ENCODE measurements at places on chromosomes 13 and 19. TPM values are rescaled to one million over a fixed set of nuclear protein-coding genes. Genes with fewer than 3 reads are reported as not detected.

LSR gene
- total RNA-seq, result not detected

GRCh38 chr13:114115191-114115671 is 17.2 kb downstream of the RASA3 start:
- no peaks in the 10 kb centered on the region for H3K36me3 ChIP-seq
- peak; percentile 90 for DNase-seq

- no peaks in the 10 kb centered on the region for H3K4me1 ChIP-seq
- H3K4me3 ChIP-seq, result no peak overlapping the region
- H3K27ac ChIP-seq, result no peak overlapping the region
- no peaks in the 10 kb centered on the region for H3K27me3 ChIP-seq
These were observed 7.4 kb downstream of the FCGBP start for GRCh38 chr19:39927076-39927475.

- 0 out of 2 replicates have a peak overlapping the region, but pooled peaks have one; percentile 1 for H3K4me3 ChIP-seq
- peaks cover 11% of the 10 kb centered on the region for H3K4me1 ChIP-seq
- H3K27me3 ChIP-seq, result no peaks in the 10 kb centered on the region
- no peak overlapping the region for H3K27ac ChIP-seq
These were observed 64.9 kb upstream of the HTR2A start for GRCh38 chr13:46961719-46962118.

MBNL2 gene
- 79.5 TPM for total RNA-seq

DPF1 gene
- total RNA-seq, result 5.2 TPM

OR7C1 gene
- total RNA-seq, result not detected

WDR62 gene
- total RNA-seq, result 2.8 TPM

DNA sequence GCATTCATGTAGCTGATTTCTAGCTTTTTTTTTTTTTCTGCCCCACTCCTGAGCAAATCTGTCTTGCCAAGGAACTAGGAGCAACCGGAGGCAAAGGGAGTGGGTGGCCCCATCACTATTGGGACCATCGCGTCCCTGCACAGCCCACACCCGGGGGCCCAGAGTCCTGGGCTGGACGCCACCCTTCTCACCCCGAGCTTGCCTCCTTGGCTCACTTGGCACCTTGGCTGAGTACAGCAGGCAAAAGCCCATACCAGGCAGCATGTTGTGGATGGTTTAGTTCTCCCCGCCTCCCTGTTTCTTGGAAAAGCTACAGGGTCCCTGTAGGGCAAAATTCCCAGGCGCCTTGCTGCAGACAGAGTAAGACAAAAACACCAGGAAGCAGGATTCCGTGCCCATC is 13.7 kb downstream of the SMIM24 start:
- no peak overlapping the region for H3K27ac ChIP-seq
- H3K27me3 ChIP-seq, result no peaks in the 10 kb centered on the region
- DNase-seq, result no peak
- H3K4me3 ChIP-seq, result no peak overlapping the region
- H3K36me3 ChIP-seq, result no peaks in the 10 kb centered on the region

ABHD8 gene
- total RNA-seq, result 19.1 TPM

DNA sequence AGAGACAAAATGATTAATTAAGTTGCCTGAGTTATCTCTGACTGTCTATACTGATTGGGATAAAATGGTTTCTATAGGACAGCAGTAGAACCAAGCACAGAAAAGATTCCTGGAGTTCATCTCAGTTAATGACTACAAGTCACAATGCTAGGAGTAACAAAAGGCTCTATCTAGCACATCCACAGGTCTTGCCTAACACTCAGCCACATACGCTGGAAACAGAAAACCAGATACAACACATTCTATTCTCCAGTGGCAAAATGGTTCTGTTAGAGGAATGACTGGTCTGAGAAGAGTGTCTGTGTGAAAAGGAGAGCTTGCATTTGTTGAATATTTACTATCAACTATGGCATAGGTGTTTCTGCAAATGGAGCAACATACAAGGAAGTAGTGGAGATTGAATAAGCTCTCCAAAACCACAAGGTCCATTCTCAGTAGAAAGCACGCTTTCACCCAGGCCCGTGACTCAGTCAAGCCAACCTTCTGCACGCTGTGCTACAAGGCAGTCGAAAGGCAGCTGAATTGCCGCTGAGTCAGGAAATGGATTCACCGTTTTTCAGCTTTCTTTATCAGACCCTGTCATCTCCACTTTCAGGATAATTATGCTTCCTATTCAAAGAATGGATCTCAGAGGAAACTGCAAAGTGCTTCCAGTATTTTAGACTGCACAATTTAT is 761.5 kb downstream of the EFNB2 start:
- DNase-seq, result no peak
- H3K4me3 ChIP-seq, result no peak overlapping the region
- H3K4me1 ChIP-seq, result no peaks in the 10 kb centered on the region
- H3K27ac ChIP-seq, result no peak overlapping the region

- H3K4me3 ChIP-seq, result no peak overlapping the region
- no peak overlapping the region for H3K27ac ChIP-seq
- peak; percentile 73 for DNase-seq
- no peaks in the 10 kb centered on the region for H3K27me3 ChIP-seq
- peaks cover 61% of the 10 kb centered on the region for H3K36me3 ChIP-seq
These were observed 20.5 kb downstream of the DZIP1 start for GRCh38 chr13:95624020-95624419.

DNA sequence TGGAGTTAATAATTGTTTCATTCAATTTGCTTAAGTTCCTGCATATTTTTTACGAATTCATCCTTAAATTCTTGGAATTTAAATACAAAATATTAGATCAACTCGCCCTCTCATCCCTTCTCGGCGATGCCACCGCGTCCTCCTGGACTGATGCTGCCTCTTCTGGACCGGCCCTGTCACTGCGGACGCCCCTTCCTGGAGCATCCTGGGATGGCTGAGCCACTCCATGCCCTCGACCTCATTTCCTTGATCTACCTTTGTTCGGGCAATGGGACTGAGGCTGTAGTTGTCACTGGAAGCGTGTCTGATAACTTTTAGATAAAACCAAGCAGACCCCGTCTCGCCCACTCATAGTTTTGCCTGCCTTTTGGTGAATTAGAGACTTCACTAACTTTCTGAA is 283.7 kb downstream of the TEX29 start:
- no peak overlapping the region for H3K4me3 ChIP-seq
- no peak for DNase-seq
- no peak overlapping the region for H3K27ac ChIP-seq
- no peaks in the 10 kb centered on the region for H3K36me3 ChIP-seq
- H3K27me3 ChIP-seq, result no peaks in the 10 kb centered on the region

DNA sequence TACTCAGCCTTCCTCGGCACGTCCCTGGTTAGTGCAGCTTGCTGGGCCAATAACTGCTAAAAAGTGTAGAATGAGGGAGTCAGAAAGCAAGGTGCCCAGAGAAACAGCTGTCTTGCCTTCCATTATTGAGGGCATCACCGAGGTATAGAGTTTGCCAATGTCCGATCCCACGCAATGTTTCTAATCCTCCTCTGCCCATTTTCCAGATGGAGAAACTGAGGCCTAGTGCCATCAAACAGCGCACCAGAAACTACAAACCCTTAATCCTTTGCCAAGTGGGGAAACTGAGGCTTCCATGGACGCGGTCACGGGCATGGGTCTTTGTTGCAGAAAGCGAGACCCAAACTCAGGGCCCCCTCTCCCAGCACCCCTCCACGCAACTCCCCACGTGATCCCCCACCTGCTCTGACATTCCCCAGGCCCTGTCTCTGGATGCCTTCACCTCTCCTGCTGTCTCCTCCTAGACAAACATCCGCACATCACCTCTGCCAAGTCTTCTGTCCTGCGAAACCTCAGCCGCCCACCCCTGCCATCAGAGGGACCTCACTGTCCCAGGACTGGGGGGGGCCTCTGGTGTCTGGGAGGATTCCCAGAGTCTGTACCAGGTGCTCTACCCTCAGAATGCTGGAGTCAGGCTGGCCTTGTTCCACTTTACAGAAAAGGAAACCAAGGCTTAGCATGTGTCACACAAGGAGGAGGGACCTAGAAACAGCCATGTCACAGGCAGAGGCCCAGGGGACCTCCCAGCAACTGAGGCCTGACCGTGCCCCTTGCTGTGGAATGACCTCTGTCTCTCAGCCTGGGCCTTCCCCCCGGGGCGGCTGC is 930 bp upstream of the PDE4C start:
- no peak for DNase-seq
- H3K36me3 ChIP-seq, result no peaks in the 10 kb centered on the region
- no peaks in the 10 kb centered on the region for H3K4me1 ChIP-seq
- H3K4me3 ChIP-seq, result no peak overlapping the region

- no peak overlapping the region for H3K27ac ChIP-seq
- H3K4me1 ChIP-seq, result no peaks in the 10 kb centered on the region
- no peaks in the 10 kb centered on the region for H3K27me3 ChIP-seq
- H3K4me3 ChIP-seq, result no peak overlapping the region
- no peaks in the 10 kb centered on the region for H3K36me3 ChIP-seq
These were observed 300.3 kb downstream of the MYO16 start for GRCh38 chr13:108929532-108930206.

SHISA7 gene
- total RNA-seq, result not detected

- H3K27me3 ChIP-seq, result no peaks in the 10 kb centered on the region
- peak; percentile 85 for DNase-seq
- peak overlapping the region; percentile 69 for H3K27ac ChIP-seq
These were observed 5.8 kb upstream of the TPM4 start for GRCh38 chr19:16070366-16070990.

CLEC11A gene
- 164 TPM for total RNA-seq

ACP7 gene
- not detected for total RNA-seq

GRCh38 chr13:78129359-78129758 is 210.7 kb upstream of the EDNRB start:
- H3K27me3 ChIP-seq, result peaks cover 43% of the 10 kb centered on the region
- H3K36me3 ChIP-seq, result no peaks in the 10 kb centered on the region
- no peak overlapping the region for H3K27ac ChIP-seq
- no peak overlapping the region for H3K4me3 ChIP-seq
- no peaks in the 10 kb centered on the region for H3K4me1 ChIP-seq

GRCh38 chr19:55319785-55320184 is 5.4 kb downstream of the TMEM150B start:
- H3K27me3 ChIP-seq, result no peaks in the 10 kb centered on the region
- no peaks in the 10 kb centered on the region for H3K36me3 ChIP-seq
- DNase-seq, result peak; percentile 72
- H3K4me3 ChIP-seq, result no peak overlapping the region
- H3K27ac ChIP-seq, result no peak overlapping the region
- H3K4me1 ChIP-seq, result no peaks in the 10 kb centered on the region

GRCh38 chr19:11705474-11705873 is 33.3 kb downstream of the ZNF823 start:
- H3K27me3 ChIP-seq, result no peaks in the 10 kb centered on the region
- no peak for DNase-seq
- H3K36me3 ChIP-seq, result no peaks in the 10 kb centered on the region

- no peak overlapping the region for H3K27ac ChIP-seq
- no peak overlapping the region for H3K4me3 ChIP-seq
- H3K4me1 ChIP-seq, result no peaks in the 10 kb centered on the region
- no peaks in the 10 kb centered on the region for H3K36me3 ChIP-seq
- DNase-seq, result no peak
- no peaks in the 10 kb centered on the region for H3K27me3 ChIP-seq
These were observed 297.2 kb downstream of the DCT start for GRCh38 chr13:94182185-94182761.

DNA sequence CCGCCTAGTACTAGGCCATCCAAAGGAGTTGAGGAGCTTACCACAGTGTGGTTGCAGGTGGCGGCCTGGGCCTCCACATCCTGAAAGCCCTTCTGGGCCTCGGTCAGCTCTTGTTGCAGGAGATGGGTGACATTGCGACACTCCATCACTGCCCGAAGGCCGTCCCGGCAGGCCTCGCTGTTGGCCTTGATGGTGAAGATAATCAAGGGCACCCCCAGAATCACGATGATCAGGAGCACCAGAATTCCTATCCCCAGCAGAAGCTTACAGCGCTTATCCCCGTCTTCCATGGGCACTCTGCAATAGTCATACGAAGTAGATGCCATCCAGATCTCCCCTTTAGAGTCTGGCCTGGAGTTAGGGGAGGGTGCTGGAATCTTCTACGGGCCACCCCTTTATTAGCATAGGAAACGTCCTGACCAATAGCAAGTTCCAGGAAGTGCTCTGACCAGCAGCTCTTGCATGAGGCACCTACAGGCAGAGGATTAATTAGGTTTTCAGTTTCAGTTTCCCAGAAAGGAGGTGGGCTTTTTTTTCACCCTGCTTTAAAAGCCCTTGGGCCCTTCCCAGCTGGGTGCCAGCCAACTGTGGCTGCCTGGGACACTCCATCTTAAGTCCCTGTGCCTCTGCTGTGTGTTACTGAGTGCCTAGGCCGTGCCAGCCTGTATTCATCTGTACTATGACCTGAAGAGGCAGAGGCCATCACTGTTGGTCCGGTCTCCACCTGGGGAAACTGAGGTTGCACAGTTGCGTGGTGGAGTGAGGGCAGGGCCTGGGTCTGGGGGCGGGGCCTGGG is at the start of gene BST2:
BST2 (minus strand) TSS at position 381 of the 796 bp plus-strand sequence; CDS start at position 326, 55 bp downstream.
- peak; percentile 31 for DNase-seq
- no peak within 1 kb of the TSS for H3K4me3 ChIP-seq
- H3K27me3 ChIP-seq, result no peaks in the 10 kb centered on the region
- H3K27ac ChIP-seq, result no peak within 1 kb of the TSS
- H3K4me1 ChIP-seq, result no peaks in the 10 kb centered on the region

GRCh38 chr13:111895896-111896821 is 170.8 kb upstream of the SOX1 start:
- no peak for DNase-seq

Data from GM23248 (cell line).